Cerebellum (tissue), 4 donors: ENCODE measurements at places on chromosomes 1 and 21. TPM values are rescaled to one million over a fixed set of nuclear protein-coding genes. Genes with fewer than 3 reads are reported as not detected.

BTBD8 gene
- total RNA-seq = 97.8 TPM

SEC22B gene
- total RNA-seq = 31.8 TPM

TCHHL1 gene
- not detected for total RNA-seq

GCSAML gene
- total RNA-seq = 0.36 TPM

FGR gene
- 1.9 TPM for total RNA-seq

UBE2U gene
- not detected for total RNA-seq

ZNF593OS gene
- 1.5 TPM for total RNA-seq
